A549 (cell line): ENCODE measurements at places on chromosomes 2 and 18.

DNA sequence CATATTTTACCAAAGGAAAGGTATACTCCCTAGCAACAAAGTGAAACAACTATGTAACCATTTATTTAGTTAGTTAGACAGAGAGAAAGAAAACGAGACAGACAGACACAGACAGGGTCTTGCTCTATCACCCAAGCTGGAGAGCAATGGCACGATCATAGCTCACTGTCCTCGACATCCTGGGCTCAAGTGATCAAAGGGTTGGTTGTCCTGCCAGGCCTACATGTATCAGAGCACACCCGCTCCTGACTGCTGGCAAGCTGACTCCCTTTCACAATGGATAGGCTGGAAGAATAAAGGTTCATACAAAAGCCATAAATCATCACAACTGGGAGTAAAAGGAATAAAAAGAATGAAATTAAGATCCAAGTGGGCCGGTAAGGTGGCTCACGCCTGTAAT lies 53.5 kb downstream of the ATL2 start:
- DNase-seq, result no peak

DNA sequence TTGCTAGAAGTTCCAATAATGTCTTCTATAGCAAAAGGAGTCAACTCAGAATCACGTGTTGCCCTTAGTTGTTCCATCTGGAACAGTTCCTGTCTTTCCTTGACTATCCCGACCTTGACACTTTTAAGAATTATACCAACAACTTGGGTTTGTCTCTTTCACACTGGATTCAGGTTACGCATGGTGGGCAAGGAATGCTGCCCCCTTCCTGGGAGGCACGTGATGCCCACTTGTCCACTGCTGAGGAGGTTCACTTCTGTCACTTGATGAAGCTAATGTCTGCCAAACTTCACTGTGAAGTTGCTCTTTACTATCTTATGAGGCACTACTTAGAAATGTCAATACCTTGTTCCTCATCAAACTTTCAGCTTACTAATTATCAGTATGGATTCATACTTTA lies 5.3 kb downstream of the COX5B start:
- no peak for DNase-seq

GRCh38 chr2:149579972-149580882 lies 7.3 kb downstream of the MMADHC start:
- no peak for DNase-seq

DNA sequence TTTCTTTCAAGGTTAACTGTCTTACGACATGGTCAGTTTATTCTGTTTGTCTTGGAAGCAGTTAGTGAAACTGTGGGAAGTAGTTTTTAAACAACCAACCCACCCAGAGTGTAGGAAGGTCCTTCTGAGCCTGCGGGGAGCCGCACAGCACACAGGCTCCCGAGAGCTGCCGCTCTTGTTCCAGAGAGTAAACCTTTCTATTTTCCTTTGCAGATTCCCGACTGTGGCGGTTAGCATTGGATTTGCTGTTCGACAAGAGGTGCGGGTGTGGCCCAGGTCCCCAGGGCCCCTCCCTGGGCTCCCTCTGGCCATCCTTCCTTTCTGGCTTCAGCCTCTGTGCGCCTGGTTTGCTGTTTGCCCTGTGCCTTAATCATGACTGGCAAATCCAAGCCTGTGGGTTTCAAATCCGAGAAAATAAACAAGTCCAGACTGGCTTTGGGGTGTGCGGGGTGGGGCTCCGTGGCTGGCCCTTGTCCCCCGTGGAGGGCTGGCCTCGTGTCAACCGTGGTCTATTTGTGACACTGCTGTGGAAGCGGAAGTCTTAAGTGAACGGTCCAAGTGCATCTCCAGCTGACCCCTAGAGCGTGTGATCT lies 30.7 kb downstream of the IMPA2 start:
- no peak for DNase-seq

DNA sequence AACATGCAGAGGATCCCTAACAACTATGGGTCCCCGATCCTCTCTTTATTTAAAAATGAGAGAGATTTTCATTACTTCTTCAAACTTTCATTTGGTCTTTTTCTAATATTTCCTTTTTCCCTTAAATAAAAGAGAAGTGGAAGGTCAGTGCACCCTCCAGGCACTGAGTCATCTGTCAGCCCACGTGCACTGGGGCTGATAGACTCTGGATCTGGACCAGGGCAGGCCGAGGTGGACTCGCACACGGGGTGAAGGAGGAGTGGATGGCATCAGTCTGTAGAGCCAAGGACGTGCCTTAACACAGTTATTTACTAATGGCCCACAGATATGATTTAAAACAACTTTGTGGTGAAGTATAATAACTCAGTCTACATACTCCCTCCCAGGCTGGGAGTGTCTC lies 214.4 kb upstream of the TMEM200C start:
- no peak for DNase-seq

- no peak for DNase-seq
Observed at GRCh38 chr18:25454730-25455129, 102.8 kb upstream of the ZNF521 start.

- DNase-seq, result peak; percentile 34
Observed at GRCh38 chr2:3465844-3466481, 53.4 kb downstream of the ADI1 start.

DNA sequence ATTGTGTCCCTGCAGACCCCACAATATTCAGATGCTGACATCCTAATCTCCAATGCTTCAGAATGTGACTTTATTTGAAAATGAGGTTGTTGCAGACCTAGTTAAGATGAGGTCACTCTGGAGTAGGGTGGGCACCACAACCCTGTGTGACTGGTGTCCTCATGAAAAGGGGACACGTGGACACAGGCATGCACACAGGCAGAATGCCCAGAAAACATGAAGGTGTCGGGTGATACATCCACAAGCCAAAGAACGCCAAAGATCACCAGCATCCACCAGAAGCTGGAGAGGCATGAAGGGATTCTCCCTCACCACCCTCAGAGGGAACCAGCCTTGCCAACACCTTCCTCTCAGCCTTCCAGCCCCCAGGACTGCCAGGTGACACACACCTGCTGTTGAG lies 69.3 kb downstream of the AFF3 start:
- DNase-seq, result no peak

DNA sequence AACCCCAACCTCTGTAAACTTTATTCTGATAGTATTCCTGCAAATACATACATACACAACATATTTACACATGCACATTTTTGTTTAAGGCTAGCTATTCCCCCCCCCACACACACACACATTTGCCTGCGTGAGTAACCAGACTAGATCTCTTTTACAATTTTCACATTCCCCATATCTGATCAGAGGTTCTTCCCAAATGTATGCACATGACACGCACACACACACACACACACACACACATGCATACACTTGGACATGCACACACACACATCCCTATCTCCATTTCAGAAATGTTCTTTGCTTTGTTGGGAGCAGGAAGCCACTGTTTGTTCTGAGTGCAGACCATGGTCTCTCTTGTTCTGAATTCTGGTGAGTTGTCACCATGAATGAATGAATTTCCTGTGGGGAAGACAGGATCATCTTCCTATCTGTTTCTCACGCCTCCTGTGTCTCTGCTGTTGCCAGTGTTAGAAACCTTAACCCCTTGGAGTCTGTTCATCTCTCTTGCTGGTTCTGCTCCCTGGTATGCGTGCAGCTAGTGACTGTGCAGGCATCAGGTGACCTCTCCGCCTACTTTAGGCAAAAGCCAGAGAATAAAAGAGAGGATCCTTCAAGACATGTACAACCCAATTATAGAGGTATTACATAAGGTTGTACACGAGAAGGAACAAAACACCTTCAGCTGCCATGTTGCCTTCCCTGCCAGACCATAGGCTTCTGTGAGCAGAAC lies 251.0 kb upstream of the RAB12 start:
- no peak for DNase-seq

- no peak for DNase-seq
Observed at GRCh38 chr2:155830351-155830750, 502.2 kb downstream of the NR4A2 start.

DNA sequence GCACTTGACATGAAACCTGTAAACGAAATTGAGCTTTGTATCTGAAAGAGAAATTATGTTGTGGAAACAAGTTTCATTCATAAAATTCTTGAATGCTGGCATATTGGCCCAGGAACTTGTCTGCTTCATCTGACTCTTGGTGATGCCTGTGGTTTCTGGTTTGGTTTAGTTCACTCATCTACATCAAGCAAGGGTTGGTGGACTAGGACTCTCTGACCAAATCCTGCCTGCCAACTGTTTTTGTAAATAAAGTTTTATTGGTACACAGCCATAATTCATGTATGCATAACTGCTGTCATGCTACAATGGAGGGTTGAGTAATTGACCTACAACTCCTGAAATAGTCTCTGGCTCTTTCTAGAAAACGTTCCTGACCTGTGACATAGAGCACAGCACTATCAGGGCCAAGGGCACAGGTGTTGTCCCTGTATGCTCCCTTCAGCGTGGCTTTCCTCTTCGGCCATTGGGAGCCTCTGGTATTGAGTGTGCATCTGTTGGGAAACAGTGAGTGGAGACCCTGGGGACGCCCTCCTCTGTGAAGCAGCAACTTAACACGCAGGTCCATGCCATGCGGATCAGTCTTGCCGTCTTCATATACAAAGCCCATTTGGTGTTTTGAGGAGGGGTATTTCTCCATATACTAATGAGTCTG lies 226.3 kb downstream of the SH3RF3 start:
- DNase-seq, result no peak

DNA sequence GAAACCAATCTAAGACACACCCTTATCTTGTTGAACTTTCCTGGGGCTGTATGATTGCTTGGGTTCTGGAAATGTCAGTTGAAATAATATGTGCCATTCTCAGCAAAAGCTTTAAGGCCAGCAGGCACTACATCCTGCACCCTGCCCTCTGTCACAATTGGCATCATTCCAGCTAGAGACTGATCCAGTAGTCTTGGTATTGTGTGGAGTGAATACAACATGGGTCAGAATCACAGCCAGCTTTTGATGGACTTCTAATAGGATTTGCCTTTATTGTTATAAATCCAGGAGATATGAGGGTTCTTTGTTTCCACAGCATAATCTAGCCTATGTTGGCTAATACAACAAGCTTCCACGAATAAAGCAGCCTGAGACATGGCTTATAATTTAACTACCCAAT lies 617.0 kb upstream of the CDH2 start:
- no peak for DNase-seq

DNA sequence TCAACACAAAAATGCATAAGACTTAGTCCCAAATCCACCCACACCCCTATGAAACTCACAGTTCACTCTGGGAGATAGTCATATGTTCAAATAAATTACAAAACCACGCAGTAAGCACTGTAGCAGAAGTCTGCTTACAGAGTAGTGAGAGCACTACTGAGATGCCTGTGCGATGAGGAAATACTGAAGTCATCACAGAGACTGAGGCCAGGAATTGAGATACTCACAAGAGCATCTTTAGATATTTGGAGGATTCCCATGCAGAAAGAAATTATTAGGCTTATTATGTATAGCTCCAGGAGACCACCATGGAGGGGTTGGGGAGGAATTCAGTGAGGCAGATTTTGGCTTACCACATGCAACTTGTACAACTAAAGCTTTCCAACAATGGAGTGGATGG lies 82.3 kb downstream of the ANTXR1 start:
- DNase-seq, result no peak

DNA sequence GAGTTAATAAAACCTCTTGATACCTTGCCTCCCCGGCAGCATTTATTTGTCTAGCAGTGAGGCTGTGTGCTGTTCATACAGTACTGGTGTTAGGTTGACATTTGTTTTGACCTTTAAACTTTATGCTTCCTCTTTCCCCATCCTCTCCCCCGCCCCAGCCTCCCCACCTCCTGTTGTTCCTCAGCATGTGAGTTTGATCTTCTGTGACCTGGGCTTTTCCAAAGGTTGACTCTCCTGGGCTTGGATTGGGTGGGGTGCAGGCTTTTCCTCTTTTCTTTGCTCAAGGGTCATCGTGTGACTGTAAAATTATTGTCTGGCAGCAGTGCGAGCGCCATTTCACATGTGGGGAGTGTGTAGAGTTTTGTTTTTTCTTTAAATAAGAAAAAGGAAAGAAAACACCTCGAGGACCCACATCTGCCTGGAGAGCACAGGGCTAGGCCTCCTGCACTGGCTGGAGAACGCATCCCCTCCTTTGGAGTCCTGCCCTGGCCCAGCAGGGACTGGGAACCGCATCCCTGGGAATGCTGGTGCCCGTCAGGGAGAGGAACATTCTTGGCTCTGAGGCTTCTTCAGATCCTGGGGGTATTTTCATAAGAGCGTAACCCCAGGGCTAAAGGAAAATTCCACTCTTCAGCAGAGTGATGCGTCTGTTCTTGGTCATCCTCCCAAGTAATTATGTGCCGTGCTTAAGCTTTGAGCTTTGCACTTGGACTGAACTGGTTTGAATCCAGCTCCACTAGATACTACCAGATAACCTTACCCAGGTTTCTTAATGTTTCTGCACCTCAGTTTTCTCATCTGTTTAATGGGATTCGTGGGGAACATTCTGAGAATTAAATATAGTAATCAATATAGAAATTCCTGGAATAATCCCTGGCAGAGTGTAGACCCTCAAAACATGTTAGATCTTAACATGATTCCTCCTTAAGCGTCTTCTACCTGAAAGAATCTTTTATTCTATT lies 91.5 kb downstream of the SETBP1 start:
- DNase-seq, result no peak

GRCh38 chr2:179263015-179263414 lies 1.6 kb downstream of the SESTD1 start:
- DNase-seq, result no peak

- no peak for DNase-seq
Observed at GRCh38 chr2:185689906-185690539, 48.6 kb upstream of the FSIP2 start.

DNA sequence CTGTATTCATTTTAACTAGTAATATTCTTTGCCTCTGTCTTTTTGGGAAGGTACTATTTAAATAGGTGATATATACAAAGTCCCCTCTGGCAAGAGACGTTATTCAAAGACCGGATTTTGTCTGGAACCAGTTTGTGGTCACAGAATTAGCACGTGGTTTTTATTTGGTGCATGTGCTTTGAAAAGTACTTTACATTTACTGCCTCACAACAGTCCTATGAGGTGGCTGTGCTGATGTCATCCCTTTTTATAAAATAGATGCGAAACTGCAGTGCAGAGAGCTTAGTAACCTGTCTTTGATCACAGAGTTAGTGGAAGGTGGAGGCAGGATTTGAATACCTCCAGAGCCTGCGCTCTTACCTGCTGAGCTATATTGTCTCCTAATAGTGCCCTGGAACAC lies 4.0 kb downstream of the LPIN1 start:
- DNase-seq, result no peak

- DNase-seq, result no peak
Observed at GRCh38 chr18:41933778-41934177, 21.3 kb upstream of the PIK3C3 start.

DNA sequence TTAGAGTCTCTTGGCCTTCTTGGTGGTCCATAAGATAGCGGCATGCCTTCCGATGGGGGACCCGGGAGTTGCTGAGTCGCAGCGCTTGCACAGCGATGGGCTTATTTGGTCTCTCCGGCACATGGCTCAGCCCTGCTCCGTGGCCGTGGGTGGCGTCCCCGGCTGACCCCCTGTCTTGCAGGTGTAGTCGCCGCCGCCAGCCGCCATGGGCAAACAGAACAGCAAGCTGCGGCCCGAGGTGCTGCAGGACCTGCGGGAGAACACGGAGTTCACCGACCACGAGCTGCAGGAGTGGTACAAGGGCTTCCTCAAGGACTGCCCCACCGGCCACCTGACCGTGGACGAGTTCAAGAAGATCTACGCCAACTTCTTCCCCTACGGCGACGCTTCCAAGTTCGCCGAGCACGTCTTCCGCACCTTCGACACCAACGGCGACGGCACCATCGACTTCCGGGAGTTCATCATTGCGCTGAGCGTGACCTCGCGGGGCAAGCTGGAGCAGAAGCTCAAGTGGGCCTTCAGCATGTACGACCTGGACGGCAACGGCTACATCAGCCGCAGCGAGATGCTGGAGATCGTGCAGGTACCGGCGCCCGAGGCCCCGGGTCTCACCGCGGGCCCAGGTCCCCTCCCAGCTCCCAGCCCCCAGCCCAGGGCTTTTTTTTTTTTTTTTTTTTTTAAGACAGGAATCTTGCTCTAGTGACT lies 28.4 kb downstream of the ODC1 start:
- no peak for DNase-seq
